ENCODE measurements at places on chromosomes 12 and 14.
A peak's percentile ranks its signal among the peaks of the same experiment; 100 is the strongest.

GRCh38 chr12:32030151-32030550 lies 70.9 kb downstream of the RESF1 start:
- no peaks in the 10 kb centered on the region for H3K36me3 ChIP-seq
- H3K4me1 ChIP-seq: peaks cover 31% of the 10 kb centered on the region
- no peaks in the 10 kb centered on the region for H3K27me3 ChIP-seq
- no peak for ATAC-seq

- H3K27ac ChIP-seq: no peak overlapping the region
- no peak overlapping the region for H3K4me3 ChIP-seq
- H3K4me1 ChIP-seq: peaks cover 32% of the 10 kb centered on the region
- no peaks in the 10 kb centered on the region for H3K36me3 ChIP-seq
- no peak for ATAC-seq
These were observed 26.1 kb upstream of the GZMB start for GRCh38 chr14:24659916-24660570.

- H3K36me3 ChIP-seq: peaks cover 55% of the 10 kb centered on the region
- H3K4me1 ChIP-seq: peaks cover 80% of the 10 kb centered on the region
- no peak for ATAC-seq
- H3K4me3 ChIP-seq: no peak overlapping the region
These were observed 4.3 kb downstream of the TINF2 start for GRCh38 chr14:24238123-24238522.

DNA sequence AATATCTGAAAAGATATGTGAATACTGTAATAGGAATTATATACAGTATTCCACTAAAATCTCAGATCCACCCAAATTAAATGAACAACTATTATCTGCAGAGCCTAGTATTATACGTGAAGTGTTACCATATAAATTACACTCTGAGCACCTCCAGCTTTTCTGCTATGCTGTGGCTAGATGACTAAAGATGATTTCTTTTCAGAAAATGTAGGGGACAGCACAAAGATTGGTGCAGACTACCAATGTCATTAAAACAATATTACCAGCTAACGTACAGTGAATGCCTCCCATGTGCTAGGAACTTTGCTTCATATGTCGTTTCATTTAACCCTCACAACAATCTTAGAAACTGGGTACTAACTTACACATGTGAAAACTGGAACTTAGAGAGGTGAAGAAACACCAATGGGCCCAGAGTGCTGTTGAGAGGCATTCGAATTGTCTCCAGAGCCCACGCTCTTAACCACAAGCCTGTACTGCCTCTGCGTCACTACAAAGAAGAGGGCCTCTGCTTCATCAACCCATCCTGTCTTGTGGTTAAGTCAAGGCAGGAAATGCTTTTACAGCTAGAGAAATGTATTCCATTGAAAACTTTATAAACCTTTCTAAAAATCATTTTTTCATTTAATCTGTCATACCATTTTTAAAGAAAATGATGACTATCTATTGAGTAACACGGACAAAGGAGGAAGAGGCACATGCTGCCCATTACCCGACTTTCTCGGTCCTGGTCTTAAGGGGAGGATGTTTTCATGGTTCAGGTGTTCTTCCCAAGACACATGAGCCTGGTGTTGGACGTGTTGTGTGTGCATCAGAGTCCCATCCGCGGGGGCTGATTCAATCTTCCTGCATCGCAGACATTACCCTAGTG lies 1.3 kb downstream of the GPR65 start:
- H3K4me3 ChIP-seq: peak overlapping the region; percentile 79
- H3K27me3 ChIP-seq: no peaks in the 10 kb centered on the region
- peaks cover 24% of the 10 kb centered on the region for H3K36me3 ChIP-seq
- peak overlapping the region; percentile 80 for H3K27ac ChIP-seq
- peak; percentile 98 for ATAC-seq

- H3K27me3 ChIP-seq: no peaks in the 10 kb centered on the region
- H3K4me3 ChIP-seq: no peak overlapping the region
- no peaks in the 10 kb centered on the region for H3K4me1 ChIP-seq
- no peaks in the 10 kb centered on the region for H3K36me3 ChIP-seq
These were observed 281.1 kb upstream of the RTL1 start for GRCh38 chr14:101184572-101184971.

DNA sequence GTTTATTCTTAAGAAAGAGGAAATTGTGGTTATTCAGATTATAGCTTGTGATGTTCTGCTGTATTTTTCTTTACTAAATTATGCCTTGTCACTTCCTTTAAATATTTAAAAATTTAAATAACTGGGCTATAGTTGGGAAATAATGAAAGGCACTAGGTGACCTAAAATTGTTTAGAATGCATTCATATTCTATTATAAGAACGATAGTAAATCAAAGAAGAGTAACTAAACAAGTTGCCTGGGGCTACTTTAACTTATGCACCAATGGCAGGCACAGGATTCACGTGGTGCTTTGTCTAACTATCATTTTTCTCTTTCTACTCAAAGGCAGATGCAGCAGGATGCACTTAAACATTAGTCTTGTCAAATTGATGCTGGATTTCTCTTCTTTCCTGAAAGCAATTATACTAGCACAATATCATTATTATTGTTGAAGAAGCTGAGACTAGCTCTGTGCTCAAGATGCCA lies 190.7 kb upstream of the PPFIA2 start:
- H3K27me3 ChIP-seq: no peaks in the 10 kb centered on the region
- no peaks in the 10 kb centered on the region for H3K4me1 ChIP-seq
- H3K36me3 ChIP-seq: no peaks in the 10 kb centered on the region
- H3K4me3 ChIP-seq: no peak overlapping the region

DNA sequence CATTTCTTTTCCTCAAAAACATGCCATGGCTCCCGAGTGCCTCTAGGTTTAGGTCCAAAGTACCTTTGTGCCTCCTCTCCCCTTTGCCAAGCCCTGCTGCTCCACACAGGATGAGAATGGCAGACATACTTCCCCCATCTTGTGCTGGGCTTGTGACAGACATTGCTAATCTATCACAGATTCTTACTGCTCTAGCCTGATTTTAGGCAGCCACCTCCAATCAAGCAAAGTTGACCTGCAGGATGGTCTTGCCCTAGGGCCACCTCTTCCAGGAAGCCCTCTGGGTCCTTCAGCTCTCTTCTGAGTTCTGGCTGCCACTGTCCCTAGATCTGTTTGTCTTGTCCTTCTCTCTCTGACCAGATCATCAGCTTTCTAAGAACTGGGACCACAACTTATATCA lies 20.5 kb downstream of the FOXN4 start:
- H3K27me3 ChIP-seq: peaks cover 60% of the 10 kb centered on the region
- H3K27ac ChIP-seq: no peak overlapping the region
- H3K4me1 ChIP-seq: no peaks in the 10 kb centered on the region

DNA sequence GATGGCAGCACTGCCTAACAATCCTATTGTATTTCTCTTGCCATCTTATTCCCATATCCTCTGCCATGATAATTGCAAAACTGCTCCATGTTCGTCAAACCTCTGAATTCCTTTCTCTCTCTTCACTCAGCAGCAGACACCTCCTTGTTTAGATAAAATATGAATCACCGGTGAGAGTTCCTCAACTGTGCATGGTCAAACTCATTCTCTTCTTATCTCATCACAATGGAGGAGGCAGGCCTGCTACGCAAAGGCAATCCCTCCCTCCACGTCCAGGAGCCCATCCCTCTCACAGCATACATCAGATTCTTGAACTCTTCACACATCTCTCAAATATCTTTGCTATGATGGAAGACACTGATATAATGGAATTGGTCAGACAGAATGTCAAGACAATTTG lies 90.1 kb upstream of the DAAM1 start:
- H3K27me3 ChIP-seq: peaks cover 3% of the 10 kb centered on the region
- no peak for ATAC-seq
- no peaks in the 10 kb centered on the region for H3K36me3 ChIP-seq
- H3K4me1 ChIP-seq: no peaks in the 10 kb centered on the region

DNA sequence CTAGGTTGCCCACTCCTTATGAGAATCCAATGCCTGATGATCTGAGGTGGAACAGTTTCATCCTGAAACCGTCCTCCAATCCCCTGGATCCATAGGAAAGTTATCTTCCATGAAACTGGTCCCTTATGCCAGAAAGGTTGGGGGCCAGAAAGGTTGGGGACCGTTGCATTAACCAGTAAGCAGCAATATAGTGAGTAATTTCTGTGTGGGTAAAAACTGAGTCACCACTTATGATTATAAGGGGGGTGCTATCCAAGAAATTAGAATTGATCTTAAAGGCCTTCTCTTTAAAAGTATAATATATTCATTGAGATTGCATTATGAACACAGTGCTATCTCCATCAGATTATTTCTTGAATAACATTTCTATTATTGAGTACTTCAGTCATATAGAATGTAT lies 97.2 kb downstream of the PCNX1 start:
- H3K36me3 ChIP-seq: peaks cover 13% of the 10 kb centered on the region
- no peak for ATAC-seq
- H3K27ac ChIP-seq: no peak overlapping the region
- no peak overlapping the region for H3K4me3 ChIP-seq

- peak overlapping the region; percentile 11 for H3K27ac ChIP-seq
- peaks cover 4% of the 10 kb centered on the region for H3K4me1 ChIP-seq
- ATAC-seq: no peak
- H3K4me3 ChIP-seq: no peak overlapping the region
- peaks cover 4% of the 10 kb centered on the region for H3K36me3 ChIP-seq
These were observed 7.2 kb downstream of the MFAP5 start for GRCh38 chr12:8655421-8655820.

GRCh38 chr12:119661882-119662281 lies 6.1 kb upstream of the PRKAB1 start:
- no peak overlapping the region for H3K4me3 ChIP-seq
- no peaks in the 10 kb centered on the region for H3K36me3 ChIP-seq
- no peak for ATAC-seq

- peak; percentile 76 for ATAC-seq
- no peaks in the 10 kb centered on the region for H3K27me3 ChIP-seq
- peaks cover 51% of the 10 kb centered on the region for H3K36me3 ChIP-seq
These were observed 572 bp downstream of the RAN start for GRCh38 chr12:130872179-130873096.

GRCh38 chr12:47458279-47458678 lies 247.6 kb downstream of the RPAP3 start:
- peaks cover 5% of the 10 kb centered on the region for H3K36me3 ChIP-seq
- no peak overlapping the region for H3K27ac ChIP-seq
- no peak overlapping the region for H3K4me3 ChIP-seq
- ATAC-seq: no peak
- H3K4me1 ChIP-seq: no peaks in the 10 kb centered on the region

DNA sequence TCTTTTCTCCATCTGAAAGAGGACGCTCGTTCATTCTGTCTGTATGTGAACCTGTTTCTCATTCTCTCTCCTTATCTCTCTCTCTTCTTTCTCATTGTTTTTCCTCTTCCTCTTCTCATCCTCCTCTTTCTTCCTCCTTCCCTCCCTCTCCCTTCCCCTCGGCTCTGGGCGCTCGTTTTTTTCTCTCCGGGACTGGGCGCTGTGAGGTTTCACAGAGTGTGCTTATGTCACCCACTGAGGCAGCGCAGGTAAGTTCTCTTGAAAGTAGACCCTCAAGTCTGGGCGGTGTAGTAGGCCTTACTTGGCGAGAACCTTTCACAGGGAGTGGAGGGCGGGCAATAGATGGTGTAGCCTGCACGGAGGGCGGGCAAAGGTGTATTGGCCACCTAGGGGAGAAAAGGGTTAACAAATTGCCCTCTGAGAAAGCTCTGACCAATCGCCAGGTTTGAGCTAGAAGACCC lies 4.5 kb upstream of the SIX1 start:
- H3K27ac ChIP-seq: no peak overlapping the region
- peaks cover 6% of the 10 kb centered on the region for H3K36me3 ChIP-seq
- peaks cover 98% of the 10 kb centered on the region for H3K27me3 ChIP-seq
- H3K4me3 ChIP-seq: no peak overlapping the region

DNA sequence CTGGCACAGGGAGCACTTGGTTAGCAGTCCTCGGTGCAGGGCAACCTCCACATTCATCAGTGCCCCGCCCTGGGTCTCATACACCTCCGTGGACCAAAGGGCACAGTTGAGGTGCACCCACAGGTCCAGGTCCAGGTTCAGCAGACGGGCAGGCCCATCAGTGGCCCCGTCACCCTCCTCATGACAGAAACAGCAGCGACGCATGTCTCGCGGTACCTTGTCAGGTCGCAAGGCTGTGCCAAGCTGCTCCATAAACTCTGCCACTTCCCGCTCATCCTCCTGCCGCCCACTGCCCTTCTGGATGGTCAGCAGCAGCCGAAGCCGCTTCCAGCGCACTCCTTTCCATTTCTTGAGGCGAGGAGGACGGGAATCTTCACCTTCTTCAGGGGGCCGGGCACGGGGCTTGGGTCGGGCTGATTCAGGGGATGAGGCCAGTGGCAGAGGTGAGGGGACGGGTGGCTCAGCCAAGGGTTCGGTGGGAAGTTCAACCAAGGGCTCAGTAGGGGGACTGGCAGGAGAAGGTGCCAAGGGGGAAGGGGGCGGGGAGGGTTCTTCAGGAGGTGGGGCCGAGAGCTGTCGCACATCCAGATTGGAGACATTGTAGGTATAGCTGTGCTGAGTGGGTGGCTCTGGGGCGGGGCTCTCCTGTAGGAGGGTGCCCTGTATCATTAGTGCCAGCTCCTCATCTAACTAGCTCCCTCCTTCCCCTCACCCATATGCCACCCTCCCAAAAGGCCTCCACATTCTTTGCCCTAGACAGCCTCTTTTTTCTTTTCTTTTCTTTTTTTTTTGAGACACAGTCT lies 8.3 kb upstream of the PRKAG1 start:
- H3K27me3 ChIP-seq: no peaks in the 10 kb centered on the region
- H3K4me1 ChIP-seq: no peaks in the 10 kb centered on the region
- peaks cover 70% of the 10 kb centered on the region for H3K36me3 ChIP-seq
- H3K4me3 ChIP-seq: no peak overlapping the region

DNA sequence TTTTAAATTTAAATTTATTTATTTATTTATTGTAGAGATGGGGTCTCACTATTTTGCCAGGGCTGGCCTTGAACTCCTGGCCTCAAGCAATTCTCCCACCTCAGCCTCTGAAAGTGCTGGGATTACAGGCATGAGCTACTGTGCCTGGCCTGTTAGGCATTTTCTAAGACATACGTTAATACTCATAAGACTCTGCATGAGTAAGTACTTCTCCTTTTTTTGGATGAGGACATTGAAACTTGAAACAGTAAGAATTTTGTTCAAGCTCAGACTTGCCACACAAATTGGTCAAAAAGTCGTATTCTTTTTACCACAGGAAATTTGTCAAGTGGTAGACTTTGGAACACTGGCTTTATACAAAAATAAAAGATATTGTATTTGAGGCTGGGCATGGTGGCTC lies 187.4 kb upstream of the RASSF8 start:
- no peaks in the 10 kb centered on the region for H3K36me3 ChIP-seq
- H3K27ac ChIP-seq: no peak overlapping the region
- H3K4me1 ChIP-seq: no peaks in the 10 kb centered on the region
- no peak overlapping the region for H3K4me3 ChIP-seq
- peaks cover 21% of the 10 kb centered on the region for H3K27me3 ChIP-seq

- no peaks in the 10 kb centered on the region for H3K4me1 ChIP-seq
- H3K27me3 ChIP-seq: peaks cover 10% of the 10 kb centered on the region
- H3K4me3 ChIP-seq: no peak overlapping the region
- H3K36me3 ChIP-seq: no peaks in the 10 kb centered on the region
These were observed 197.0 kb downstream of the ETNK1 start for GRCh38 chr12:22821985-22822384.

- peak; percentile 42 for ATAC-seq
- H3K36me3 ChIP-seq: peaks cover 38% of the 10 kb centered on the region
- peaks cover 69% of the 10 kb centered on the region for H3K4me1 ChIP-seq
- no peaks in the 10 kb centered on the region for H3K27me3 ChIP-seq
- H3K4me3 ChIP-seq: peak overlapping the region; percentile 75
- peak overlapping the region; percentile 94 for H3K27ac ChIP-seq
These were observed 162.7 kb downstream of the ETV6 start for GRCh38 chr12:11812241-11812585.

- H3K27ac ChIP-seq: no peak overlapping the region
- peaks cover 58% of the 10 kb centered on the region for H3K4me1 ChIP-seq
- no peaks in the 10 kb centered on the region for H3K27me3 ChIP-seq
- no peak for ATAC-seq
These were observed 162.1 kb downstream of the FUT8 start for GRCh38 chr14:65574611-65575010.

- no peak for ATAC-seq
- H3K27me3 ChIP-seq: no peaks in the 10 kb centered on the region
- H3K4me1 ChIP-seq: no peaks in the 10 kb centered on the region
These were observed 185.1 kb downstream of the ANO6 start for GRCh38 chr12:45400991-45401390.
